ENCODE measurements at places on chromosomes 4 and X. TPM values are rescaled to one million over a fixed set of nuclear protein-coding genes. Genes with fewer than 3 reads are reported as not detected.

FGF5 gene
- polyA plus RNA-seq: 3.9 TPM

NXF2B gene
- not detected for polyA plus RNA-seq

RS1 gene
- not detected for polyA plus RNA-seq

OTC gene
- not detected for polyA plus RNA-seq

FRMPD3 gene
- polyA plus RNA-seq: 0.01 TPM

DNA sequence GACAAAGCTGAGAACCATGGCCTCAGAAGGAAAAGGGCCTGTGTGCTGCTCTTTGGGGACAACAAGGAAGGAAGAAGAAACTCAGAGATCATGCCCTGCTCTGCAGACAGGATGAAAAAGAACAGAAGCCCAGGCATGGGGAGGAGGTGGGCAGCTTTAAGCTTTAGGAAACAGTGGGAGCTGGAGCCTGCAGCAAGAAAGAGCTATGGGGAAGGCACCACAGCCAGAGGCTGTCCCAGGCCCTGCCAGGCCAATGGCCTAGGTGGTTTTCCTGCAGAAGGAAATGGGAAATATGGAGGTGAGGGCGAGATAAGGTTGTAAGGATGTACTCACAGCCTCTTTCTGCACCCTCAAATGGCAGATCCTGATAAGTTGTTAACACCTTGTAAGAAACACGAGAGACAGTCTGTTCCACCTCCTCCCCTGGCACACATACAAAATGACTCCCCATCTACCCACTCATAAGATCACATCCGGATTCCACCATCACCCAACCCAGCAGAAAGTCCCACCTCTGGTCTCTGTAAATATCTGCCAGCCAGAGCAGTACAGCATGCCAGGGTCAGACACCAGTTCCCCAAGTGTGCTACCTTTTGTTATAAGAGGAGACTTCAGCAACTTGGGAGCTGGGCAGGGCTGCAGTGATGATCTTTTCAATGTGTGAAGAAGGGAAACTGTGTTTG is 105.2 kb downstream of the RTL5 start:
- DNase-seq: no peak

- DNase-seq: no peak
Observed at GRCh38 chr4:21366312-21366711, 582.3 kb downstream of the KCNIP4 start.

GRCh38 chr4:177380730-177381287 is 61.4 kb downstream of the AGA start:
- peak; percentile 6 for DNase-seq

DNA sequence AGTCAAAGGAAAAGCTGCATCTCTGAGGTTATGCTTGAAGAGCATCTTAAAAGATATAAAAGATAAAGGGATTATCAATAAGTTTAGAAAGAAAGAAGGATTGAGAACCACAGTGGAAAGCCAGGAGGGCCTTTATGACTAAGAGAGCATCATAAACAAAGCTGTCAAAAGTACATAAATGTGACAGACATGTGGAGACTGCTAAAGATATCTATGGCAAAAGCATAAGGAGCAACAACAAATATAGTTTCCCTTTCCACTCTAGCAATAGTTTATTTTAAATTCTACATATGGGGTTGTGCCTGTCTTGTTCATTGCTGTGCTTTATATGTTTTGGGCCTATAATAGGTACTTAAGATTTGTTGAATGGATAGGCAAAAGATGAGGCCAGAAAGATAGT is 97.3 kb downstream of the RNF150 start:
- DNase-seq: no peak

DNA sequence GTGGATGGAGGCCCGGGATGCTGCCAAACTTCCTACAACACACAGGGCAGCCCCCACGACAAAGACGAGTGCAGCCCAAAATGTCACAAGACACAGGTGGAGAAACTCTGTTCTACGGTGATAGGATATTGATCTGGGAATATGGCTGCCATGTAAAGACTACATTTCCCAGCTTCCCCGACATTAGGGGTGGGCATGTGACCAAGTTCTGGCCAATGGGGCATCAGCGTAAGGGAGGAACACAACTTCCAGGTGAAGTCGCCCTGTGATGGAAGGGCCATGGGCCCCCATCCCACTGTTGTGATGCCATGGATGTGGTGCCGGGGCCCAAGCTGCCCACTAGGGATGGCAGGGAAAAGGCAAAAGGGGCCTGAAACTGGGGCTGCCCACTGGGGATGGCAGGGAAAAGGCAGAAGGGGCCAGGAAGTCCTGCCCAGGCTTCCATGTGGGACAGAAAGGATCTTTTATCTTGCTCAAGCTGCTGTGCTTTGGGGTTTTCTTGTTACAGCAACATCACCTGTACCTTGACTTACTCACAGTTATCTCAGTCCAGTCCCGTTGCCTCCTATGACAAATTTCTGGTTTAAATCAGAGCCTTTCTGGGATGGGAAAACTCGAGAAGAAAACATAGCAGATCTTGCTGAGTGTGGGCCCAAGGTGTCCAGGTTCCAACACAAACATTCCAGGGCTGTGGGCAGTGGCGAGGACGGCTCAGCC is 9.7 kb upstream of the ADRA2C start:
- no peak for DNase-seq

DNA sequence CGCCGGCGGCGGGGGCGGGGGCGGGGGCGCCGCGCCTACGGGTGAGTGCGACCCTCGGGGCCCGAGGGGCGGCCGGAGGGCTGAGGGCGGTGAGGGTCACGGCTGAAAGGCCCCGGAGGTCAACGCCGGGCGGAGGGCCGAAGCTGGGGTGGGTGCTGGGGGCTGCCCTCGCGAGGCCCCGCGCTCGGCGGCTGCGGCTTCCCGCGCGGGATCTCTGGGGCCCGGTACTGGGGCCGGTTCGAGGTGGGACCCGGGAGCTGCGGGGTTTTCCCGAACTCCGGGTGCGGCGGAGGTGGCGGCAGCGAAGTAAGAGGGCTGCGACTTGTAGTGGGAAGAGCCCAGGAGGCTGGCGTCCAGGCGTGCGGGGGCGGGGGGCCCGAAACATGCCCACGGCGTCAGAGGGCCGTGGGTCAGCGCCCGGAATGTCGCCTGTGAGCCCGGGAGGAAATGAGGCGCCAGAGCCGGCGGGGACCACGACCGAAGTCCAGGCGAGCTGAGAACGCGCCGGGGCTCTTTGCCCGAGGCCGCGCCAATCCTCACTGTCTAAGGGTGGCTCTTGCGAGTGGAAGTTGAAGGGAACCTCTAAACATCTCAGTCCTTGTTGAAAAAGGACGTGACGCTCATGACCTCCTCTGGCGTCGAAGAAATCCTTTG is 407 bp downstream of the IL13RA1 start:
- DNase-seq: peak; percentile 18

- DNase-seq: no peak
Observed at GRCh38 chr4:184822356-184822755, 3.4 kb downstream of the ACSL1 start.

- DNase-seq: peak; percentile 39
Observed at GRCh38 chr4:88054901-88055300, 47.5 kb downstream of the PKD2 start.

GRCh38 chr4:2330091-2331042 is 68.5 kb upstream of the MXD4 start:
- DNase-seq: peak; percentile 89

DNA sequence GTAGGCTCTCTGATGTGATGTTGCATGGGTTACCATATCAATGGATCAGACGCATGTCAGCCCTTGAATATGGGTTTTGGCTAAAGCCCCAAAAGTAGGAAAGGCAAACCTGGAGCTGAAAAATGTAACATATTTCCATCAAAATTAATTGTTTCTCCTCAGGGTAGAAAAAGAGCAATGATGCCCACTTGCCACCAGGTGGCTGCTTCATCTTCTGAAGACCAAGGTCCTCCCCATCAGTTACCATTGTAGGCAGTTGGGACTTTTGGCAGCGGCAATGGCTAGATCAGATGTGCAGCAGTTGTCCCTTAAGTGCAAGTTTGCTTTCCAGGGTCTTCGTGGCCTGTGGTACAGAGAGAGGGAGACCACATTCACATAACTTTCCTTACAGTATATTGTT is 118.2 kb downstream of the NAF1 start:
- DNase-seq: peak; percentile 21

- no peak for DNase-seq
Observed at GRCh38 chr4:83328521-83329187, 6.0 kb downstream of the HPSE start.

DNA sequence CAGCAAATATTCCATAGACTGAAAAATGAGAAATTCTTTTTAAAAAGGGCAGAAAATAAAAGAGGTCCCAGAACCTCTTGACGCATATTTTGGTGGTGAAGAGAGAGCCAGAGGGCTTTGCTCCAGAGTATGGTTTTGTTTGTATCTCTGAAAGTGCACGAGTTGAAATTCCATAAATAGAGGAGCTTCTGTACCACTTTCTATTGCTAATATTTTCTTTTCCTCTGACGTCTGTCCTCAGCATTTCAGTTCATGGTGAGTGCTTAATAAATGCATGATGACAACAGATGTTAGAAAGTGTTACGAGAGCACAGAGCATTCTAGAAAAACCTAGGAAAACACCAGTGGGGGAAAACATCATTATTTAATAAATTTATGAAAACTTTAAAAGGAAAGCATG is 145.6 kb downstream of the AMELX start:
- DNase-seq: no peak
